ENCODE measurements at places on chromosomes 5 and 9.

GRCh38 chr5:97547999-97548738, 365.1 kb upstream of the RIOK2 start:
- H3K27me3 ChIP-seq, result no peaks in the 10 kb centered on the region
- H3K27ac ChIP-seq, result no peak overlapping the region
- H3K4me3 ChIP-seq, result no peak overlapping the region
- no peaks in the 10 kb centered on the region for H3K36me3 ChIP-seq
- H3K4me1 ChIP-seq, result peaks cover 9% of the 10 kb centered on the region

GRCh38 chr5:1320436-1321344, 24.2 kb downstream of the CLPTM1L start:
- H3K27ac ChIP-seq, result no peak overlapping the region
- DNase-seq, result no peak
- no peaks in the 10 kb centered on the region for H3K27me3 ChIP-seq

DNA sequence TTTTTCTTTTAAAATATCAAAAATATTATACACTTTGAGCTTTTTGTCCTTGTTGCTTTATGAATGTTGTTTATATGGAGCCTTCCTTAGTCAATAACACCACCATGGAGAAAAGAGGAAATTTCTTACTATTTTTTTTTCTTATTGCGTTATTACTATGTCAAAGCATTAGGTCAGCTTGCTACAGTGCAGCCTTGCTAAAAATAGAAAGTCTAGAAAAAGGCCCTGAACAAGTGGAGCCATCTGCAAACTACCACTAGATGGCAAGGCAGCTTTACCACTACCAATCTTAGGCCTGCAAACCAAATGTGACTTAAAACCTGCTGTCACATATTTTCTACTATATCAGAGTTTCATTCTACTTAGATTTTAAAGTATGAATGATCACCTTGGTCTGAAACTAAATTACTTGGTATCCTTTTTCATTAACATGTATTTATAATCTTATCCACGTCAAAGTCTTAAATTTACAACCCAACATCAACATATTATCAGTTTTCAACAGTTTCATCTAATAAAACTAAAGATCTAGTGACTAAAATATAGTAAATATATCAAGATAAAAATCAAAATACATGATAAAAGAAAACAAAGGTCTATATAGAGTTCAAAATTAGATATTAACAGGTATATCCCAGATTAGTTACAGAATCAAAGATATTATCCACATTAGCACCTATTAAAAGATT, 113.1 kb upstream of the ACOT12 start:
- H3K36me3 ChIP-seq, result peaks cover 6% of the 10 kb centered on the region
- H3K4me1 ChIP-seq, result no peaks in the 10 kb centered on the region
- no peak overlapping the region for H3K4me3 ChIP-seq
- no peak overlapping the region for H3K27ac ChIP-seq

DNA sequence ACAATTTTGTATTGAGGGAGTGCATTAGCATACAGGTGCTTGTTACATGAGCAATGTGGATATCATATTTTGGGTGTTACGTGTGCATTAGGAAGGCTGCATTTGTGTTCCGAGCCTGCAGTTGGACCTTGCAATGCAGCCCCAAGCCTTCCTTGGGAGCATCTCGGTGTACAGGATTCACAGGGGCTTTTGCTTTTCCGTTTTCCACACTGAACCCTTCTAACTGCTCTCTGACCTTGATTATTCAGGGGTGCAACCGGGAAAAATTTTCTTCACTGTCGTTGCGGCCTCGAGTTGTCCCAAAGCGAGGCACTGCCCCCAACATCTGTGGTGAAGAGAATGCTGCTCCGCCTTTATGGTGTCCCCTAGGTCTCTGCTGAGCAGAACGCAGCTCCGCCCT, 80.1 kb upstream of the PLEKHG4B start:
- no peaks in the 10 kb centered on the region for H3K36me3 ChIP-seq
- no peak overlapping the region for H3K27ac ChIP-seq
- H3K4me1 ChIP-seq, result no peaks in the 10 kb centered on the region
- no peaks in the 10 kb centered on the region for H3K27me3 ChIP-seq
- no peak for DNase-seq

DNA sequence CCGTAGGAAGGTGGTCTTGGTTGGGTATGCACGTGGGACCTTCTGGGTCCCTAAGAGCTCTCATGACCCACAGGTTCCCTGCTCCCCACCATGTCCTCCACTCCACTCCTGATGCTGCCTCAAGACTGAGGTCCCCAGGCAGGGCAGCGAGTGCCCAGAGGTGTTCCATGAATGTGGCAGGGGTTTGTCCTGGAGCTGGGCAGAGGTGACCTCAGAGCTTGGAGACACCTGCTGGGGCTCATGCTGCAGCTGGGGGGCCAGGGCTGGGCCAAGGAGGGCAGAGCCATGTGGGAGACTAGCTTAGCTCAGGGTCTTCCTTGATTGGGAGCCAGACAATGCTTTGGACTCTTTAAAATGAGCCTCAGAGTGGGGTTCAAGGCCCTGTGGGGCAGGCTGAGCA, 74.0 kb upstream of the PITX1 start:
- peaks cover 9% of the 10 kb centered on the region for H3K27me3 ChIP-seq
- H3K27ac ChIP-seq, result no peak overlapping the region
- no peak for DNase-seq
- H3K4me3 ChIP-seq, result no peak overlapping the region
- H3K4me1 ChIP-seq, result peaks cover 2% of the 10 kb centered on the region
- no peaks in the 10 kb centered on the region for H3K36me3 ChIP-seq

GRCh38 chr5:68182094-68182493, 33.5 kb upstream of the PIK3R1 start:
- H3K4me3 ChIP-seq, result no peak overlapping the region
- DNase-seq, result no peak
- H3K4me1 ChIP-seq, result peaks cover 6% of the 10 kb centered on the region
- no peaks in the 10 kb centered on the region for H3K36me3 ChIP-seq
- H3K27me3 ChIP-seq, result no peaks in the 10 kb centered on the region

DNA sequence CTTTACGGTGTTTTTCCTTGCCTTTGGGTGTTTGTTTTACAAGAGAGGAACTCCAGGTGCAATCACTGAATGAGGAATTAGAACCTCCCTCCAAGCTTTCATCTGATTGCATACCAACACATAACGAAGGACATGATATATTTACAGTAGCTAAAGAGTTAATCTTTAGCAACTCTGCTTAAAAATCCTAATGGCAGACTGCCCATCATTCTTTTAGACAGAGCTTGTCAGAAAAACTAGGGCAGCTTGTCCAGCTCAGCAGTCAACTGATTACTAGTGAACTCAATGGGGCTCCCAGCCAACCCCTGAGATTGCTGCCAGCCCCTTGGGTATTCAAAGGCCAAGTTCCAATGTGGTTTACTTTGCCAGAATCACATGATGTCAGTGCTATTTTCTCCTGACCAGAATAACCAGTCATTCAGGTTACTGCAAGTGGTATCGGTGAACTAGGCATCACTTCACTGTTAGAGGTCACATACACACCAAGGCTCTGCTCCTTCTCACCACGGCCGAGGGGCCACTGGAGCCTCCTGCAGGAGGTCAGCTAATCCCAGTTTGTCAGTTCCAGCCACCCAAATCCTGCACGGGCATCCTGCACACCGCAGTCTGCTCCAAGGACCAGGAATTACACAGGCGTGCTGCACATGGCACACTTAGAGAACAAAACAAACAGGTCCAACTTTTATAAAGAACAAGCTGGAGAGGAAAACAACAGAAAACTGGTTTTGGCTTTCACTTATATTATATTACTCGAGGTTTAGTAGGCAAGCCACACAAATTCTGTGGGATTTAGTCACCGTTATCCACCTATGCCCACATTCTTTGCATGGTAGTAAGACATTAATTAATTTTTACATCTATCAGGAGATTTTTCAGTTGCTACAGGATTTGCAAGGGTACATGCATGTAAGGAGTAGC, 62.5 kb downstream of the NFIB start:
- H3K36me3 ChIP-seq, result no peaks in the 10 kb centered on the region
- no peak for DNase-seq
- no peak overlapping the region for H3K27ac ChIP-seq
- H3K4me3 ChIP-seq, result no peak overlapping the region

DNA sequence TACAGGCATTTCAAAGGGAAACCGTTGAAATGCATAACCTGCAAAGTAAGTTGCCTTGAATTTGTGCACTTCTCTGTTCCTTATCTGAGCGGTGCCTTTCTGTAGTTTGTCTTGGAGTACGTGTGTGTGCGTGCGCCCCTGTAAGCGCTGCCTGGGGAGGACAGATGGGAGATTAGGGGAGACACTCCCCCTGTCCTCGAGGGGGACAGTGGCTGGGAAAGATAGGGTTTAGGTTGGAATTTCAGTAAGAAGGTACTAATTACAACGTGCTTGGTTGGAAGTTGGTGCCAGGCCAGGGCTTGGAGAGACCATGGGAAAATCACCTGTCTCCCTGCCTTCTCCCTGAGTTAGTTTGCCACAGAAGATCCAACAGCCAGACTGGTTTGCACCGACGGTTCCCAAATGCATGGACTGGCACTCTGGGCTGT, 73.2 kb downstream of the PIK3R1 start:
- H3K4me1 ChIP-seq, result peaks cover 80% of the 10 kb centered on the region
- H3K4me3 ChIP-seq, result peak overlapping the region; percentile 84
- no peaks in the 10 kb centered on the region for H3K27me3 ChIP-seq
- H3K27ac ChIP-seq, result peak overlapping the region; percentile 94

GRCh38 chr5:9212605-9213004, 333.3 kb downstream of the SEMA5A start:
- H3K27me3 ChIP-seq, result no peaks in the 10 kb centered on the region
- no peak overlapping the region for H3K27ac ChIP-seq
- H3K4me1 ChIP-seq, result no peaks in the 10 kb centered on the region

DNA sequence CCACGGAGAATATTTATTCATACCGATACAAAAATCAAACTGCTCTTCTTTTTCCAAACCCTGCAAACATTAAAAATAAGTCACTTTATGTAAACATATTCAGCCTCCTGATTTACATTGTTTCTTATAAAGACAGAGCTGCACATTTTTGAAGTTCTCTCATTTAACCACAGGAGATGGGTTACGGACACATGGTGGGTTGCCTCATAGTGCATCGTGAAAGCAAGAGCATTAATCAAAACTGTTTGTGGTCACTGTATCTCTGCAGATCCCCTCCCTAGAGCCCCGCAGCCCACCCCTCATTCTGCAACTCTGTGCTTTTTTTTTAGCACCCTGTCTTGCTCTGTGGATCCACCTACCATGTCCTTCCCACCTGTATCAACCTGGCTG, 43.3 kb upstream of the EQTN start:
- H3K27me3 ChIP-seq, result peaks cover 3% of the 10 kb centered on the region
- H3K27ac ChIP-seq, result no peak overlapping the region
- no peak for DNase-seq
- no peaks in the 10 kb centered on the region for H3K36me3 ChIP-seq
- H3K4me1 ChIP-seq, result no peaks in the 10 kb centered on the region

- no peak for DNase-seq
- no peak overlapping the region for H3K4me3 ChIP-seq
These were observed 6.5 kb downstream of the TLE1 start for GRCh38 chr9:81682797-81683196.

DNA sequence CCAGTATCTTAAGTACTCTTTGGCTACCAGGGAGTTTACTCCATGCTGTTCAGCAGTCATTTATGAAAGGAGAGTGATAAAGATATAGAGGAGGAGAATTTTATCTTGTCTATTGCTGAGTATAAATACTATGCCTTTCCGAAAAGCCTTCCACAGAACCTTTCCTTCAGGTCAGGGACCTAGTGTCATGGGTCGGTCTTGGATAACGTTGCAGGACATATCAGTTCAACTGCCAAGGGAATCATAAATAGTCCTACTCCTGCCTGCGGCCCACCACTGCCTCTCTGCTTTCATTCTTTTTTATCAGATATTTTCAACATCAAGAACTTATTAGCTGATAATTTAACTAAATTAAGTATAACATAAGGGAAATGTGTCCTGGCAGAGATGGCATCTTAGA, 122.0 kb upstream of the CCDC152 start:
- no peaks in the 10 kb centered on the region for H3K4me1 ChIP-seq
- no peak for DNase-seq
- no peaks in the 10 kb centered on the region for H3K36me3 ChIP-seq
- H3K27me3 ChIP-seq, result peaks cover 3% of the 10 kb centered on the region
- no peak overlapping the region for H3K27ac ChIP-seq

- peaks cover 12% of the 10 kb centered on the region for H3K4me1 ChIP-seq
- H3K4me3 ChIP-seq, result no peak overlapping the region
- no peak overlapping the region for H3K27ac ChIP-seq
- H3K27me3 ChIP-seq, result peaks cover 5% of the 10 kb centered on the region
These were observed 30.7 kb upstream of the SPARC start for GRCh38 chr5:151717416-151717815.

DNA sequence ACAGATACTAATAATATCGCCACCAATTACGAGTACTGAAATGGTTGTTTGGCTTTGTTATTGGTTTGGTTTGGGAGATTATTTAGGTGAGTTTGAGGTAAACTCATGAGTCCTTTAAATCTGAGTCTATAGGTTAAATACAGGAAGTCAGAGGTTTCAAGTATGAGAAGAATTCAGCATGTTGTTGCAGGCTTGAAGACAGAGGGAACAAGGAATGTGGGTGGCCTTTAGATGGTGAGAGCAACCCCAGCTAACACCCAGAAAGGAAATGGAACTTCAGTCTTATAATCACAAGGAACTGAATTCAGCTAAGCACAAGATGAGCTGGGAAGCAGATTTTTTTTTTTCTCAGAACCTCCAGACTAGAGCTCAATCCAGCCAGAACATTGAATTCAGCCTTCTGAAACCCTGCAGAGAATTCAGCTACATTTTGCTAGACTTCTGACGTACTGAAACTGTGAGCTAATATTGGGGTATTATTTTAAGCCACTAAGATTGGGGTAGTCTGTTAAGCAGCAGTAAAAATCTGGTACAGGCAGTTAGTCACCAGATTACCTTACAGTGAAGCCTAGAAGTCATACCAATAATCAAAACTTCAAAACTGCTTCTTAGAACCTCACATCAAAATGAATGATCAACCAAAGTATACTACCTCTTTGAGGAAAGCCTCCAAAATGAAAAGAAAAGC, 216.0 kb upstream of the PUM3 start:
- H3K4me1 ChIP-seq, result no peaks in the 10 kb centered on the region
- no peaks in the 10 kb centered on the region for H3K27me3 ChIP-seq
- no peaks in the 10 kb centered on the region for H3K36me3 ChIP-seq
- no peak overlapping the region for H3K4me3 ChIP-seq

DNA sequence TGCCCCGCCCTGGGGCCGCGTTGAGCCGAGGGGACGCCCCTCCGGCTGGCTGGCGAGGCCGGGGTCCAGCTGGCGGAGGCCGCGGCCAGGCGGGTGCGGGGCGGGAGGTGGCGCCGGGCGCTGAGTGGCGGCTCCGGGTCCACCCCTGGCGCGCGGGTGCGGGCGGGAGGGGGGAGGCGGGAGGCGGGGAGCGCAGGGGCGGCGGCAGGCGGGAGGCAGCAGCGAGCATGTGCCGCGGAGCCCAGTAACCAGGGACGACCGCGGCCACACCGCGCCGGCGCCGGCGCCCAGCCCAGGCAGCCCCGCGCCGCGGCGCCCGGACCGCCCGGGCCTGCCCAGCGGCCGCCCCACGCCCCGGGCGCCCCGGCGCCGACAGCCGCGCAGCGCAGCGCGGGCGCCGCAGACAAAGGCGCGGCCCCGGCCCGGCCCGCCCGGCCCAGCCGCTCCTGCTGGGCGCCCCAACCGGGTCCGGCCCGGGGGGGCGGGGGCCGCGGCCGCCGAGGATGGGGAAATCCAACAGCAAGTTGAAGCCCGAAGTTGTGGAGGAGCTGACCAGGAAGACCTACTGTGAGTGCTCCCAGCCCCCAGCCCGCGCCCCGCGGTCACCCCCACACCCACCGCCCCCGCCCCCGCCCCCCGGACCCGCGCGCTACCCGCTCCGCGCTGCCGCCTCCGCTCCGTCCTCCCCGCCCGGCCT, at the start of gene NCS1:
NCS1 (plus strand) TSS at position 244 of the 697 bp plus-strand sequence; CDS start at position 504, 260 bp downstream.
- peaks cover 11% of the 10 kb centered on the region for H3K4me1 ChIP-seq
- no peaks in the 10 kb centered on the region for H3K36me3 ChIP-seq
- H3K27ac ChIP-seq, result no peak within 1 kb of the TSS
- peaks cover 37% of the 10 kb centered on the region for H3K27me3 ChIP-seq
- peak; percentile 39 for DNase-seq

GRCh38 chr5:175347027-175347426, 97.0 kb downstream of the DRD1 start:
- DNase-seq, result no peak
- H3K4me1 ChIP-seq, result no peaks in the 10 kb centered on the region
- no peak overlapping the region for H3K4me3 ChIP-seq
- H3K36me3 ChIP-seq, result no peaks in the 10 kb centered on the region

All from activated CD4-positive, alpha-beta memory T cell treated with anti-CD3 and anti-CD28 coated beads, Interleukin-2, amount 10 ng/mL, durations not matched to agents 7 days and 5 days (primary cell).